ENCODE measurements at places on chromosomes 13 and 19.

DNA sequence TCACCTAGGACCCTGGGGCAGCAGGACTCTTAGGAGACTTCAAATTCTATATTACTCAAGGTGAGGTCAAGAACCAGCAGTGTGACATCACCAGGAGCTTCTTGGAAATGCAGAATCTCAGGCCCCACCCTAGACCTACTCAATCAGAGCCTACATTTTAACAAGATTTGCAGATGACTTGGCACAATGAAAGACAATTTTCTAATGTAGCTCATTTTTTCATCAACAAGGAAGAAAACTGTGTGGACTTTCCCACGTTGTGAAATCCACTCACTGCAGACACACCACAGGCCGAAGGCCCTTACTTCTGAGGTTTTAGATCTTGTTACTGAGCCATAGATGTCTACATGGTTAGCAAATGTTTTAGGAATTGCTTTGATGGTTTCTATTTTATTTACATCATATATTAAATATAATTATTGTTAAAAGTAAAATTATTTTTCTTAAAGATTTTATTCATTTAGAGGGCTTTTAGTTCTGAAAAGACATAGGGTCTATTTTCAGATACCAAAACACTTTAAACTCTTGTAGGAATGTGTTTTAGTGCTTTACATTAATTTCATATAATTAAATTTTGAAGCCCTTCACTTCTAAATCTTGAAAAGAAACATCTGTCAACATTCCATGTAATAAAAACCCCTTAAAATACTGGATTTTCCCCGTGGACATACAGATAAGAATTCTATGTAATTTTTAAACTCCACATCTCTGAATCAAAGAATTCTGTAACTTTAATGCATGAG lies 18.5 kb upstream of the STARD13 start:
- DNase-seq = no peak

DNA sequence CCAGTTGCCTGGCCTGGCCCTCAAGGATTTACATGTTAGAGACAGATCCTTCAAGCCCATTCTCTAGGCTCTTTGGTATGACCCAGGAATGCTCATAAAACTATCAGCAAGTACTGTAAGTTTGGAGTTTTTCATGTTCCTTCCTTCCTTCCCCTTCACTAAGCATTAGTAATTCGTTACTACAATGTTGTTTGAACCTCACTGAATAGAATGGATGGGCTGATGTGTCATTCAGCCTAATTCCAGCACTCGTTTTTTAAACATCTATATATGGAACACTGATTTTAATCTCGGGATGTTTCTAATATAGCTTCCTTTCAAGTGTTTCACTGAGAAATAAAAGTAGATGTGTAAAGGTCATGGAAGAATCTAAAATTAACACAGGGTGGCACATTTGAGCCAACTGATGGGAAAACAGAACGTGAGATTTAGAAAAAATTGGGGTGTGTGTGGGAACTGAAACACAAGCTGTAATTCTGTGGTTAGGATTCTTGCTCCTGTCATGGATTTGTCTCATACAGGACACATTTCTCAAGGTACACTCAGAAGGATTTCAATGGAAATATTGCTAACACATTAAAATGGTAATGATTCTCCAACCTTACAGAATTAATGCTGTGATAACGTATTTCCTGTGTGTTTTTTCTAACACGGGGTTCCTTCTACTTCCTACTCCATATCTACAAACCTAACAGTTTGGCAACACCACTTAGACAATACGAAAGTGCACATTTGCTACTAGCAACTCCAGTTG lies 93.4 kb downstream of the FLT1 start:
- no peak for DNase-seq

DNA sequence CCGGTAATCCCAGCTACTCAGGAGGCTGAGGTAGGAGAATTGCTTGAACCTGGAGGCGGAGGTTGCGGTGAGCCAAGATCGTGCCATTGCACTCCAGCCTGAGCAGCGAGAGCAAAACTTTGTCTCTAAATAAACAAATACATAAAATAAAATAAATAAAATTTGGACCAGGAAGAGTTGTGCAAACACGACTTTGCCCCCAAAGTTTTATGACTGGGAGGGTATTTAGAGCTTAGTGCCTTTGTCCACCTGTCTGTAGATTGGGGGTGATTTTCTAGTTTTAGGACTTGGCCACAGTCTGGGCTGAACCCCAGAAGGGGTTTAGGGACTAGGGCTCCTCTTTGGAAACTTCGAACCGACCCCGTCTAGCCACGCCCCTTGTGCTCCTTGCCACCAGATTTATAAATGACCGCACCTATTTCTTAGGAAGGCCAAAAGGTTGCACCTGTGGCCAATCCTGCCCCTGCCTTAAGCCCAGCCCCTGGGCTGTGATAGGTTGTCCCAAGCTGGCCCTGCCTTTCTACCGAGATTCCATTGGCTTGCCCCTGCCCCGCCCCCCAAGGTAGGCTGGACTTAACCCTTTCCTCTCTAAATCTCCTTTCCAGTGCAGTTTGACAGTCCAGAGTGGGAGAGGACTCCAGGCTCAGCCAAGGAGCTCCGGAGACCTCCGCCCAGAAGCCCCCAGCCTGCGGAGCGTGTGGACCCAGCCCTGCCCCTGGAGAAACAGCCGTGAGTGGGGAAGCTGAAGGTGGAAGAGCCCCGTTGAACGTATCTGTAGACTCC lies 5.3 kb downstream of the SHD start:
- DNase-seq = no peak

- DNase-seq = peak; percentile 40
These were observed 5.1 kb upstream of the KRTDAP start for GRCh38 chr19:35495107-35496064.

DNA sequence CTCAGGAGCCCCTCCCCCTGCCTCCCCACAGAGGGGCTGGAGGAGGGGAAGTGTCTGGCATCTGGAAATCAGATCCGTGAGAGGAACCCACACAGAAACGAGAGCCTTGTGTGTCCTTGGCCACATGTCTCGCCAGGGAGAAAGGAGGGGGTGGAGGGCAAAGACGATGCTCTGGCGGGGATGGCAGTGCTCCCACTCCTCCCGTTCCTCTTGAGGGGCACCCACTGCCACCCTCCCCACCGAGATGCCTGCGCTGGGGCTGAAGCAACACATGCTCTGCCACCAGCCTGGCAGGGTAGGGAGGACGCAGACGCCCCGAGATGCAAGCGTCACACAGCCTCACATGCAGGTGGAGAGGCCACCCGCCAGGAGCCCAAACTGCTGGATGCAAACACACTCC lies 2.8 kb downstream of the ADGRL1 start:
- no peak for DNase-seq

DNA sequence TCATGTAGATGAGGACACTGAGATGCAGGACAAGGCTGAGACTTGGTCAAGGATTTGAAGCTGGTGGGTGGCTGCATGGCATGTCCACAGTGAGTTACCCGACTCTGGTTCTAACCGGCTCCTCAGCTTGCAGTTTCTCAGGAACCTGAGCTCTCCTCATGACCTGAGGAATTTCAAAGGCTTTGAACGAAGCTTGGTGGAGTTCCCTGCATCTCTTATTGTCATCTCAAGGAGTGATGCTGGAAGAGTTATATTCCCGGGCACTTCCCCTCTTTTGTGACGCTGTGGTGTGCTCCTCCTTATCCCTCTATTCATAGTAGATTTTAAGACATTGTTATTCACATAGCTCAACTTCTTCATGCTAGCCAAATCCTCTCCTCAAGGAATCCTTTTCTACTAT lies 500.1 kb upstream of the HTR2A start:
- no peak for DNase-seq

- no peak for DNase-seq
These were observed 138.1 kb upstream of the KL start for GRCh38 chr13:32878163-32878562.

DNA sequence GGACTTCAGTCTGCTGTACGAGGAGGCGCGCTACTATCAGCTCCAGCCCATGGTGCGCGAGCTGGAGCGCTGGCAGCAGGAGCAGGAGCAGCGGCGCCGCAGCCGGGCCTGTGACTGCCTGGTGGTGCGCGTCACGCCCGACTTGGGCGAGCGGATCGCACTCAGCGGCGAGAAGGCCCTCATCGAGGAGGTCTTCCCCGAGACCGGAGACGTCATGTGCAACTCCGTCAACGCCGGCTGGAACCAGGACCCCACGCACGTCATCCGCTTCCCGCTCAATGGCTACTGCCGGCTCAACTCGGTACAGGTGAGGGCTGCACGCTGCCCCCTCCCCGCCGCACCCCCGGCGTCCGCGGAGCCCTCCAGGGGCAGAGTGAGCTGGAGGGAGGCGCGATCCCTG lies 14.6 kb downstream of the KCTD15 start:
- DNase-seq = no peak

DNA sequence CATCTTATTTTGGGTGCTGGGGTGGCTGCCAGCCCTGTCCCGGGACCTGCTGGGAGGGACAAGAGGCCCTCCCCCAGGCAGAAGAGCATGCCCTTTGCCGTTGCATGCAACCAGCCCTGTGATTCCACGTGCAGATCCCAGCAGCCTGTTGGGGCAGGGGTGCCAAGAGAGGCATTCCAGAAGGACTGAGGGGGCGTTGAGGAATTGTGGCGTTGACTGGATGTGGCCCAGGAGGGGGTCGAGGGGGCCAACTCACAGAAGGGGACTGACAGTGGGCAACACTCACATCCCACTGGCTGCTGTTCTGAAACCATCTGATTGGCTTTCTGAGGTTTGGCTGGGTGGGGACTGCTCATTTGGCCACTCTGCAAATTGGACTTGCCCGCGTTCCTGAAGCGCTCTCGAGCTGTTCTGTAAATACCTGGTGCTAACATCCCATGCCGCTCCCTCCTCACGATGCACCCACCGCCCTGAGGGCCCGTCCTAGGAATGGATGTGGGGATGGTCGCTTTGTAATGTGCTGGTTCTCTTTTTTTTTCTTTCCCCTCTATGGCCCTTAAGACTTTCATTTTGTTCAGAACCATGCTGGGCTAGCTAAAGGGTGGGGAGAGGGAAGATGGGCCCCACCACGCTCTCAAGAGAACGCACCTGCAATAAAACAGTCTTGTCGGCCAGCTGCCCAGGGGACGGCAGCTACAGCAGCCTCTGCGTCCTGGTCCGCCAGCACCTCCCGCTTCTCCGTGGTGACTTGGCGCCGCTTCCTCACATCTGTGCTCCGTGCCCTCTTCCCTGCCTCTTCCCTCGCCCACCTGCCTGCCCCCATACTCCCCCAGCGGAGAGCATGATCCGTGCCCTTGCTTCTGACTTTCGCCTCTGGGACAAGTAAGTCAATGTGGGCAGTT lies 8.6 kb downstream of the CALM3 start:
- no peak for DNase-seq

GRCh38 chr13:37651891-37652290 lies 53.3 kb upstream of the POSTN start:
- DNase-seq = no peak

DNA sequence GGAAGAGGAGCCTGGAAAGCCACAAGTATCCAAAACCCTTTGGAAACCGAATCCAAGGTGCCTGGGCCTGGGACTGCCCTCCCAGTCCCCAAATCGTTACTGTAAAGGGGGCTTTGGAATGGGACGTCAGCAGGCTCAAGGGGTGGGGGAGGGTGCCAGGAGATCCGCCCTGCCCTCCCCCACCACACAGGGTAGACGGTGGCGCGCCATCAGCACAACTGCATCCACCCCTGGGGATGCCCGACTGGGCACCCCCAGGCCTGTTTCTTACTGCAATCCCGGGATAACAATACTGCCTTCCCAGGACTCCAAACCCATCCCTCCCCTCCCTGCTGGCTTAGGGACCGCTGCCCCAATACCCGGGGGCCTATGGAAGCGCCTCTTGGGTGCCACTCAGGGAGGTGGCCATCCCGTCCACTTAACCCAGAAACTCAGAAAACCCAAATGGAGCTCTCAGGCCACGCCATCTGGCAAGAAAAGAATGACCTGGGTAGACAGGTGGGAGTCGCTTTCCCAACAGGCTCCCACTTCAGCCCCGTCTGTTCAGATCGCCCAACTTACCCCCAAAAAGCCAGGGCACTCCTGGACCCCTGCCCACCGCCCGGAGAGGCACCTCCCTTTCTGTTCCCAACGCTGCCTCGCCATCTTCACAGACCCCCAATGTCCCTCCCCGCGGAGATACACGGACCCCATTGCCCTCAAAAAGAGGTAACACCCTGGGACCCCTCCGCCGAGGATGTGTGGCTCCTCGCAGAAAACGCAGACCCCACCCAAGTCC lies 2.4 kb downstream of the KLF16 start:
- no peak for DNase-seq

DNA sequence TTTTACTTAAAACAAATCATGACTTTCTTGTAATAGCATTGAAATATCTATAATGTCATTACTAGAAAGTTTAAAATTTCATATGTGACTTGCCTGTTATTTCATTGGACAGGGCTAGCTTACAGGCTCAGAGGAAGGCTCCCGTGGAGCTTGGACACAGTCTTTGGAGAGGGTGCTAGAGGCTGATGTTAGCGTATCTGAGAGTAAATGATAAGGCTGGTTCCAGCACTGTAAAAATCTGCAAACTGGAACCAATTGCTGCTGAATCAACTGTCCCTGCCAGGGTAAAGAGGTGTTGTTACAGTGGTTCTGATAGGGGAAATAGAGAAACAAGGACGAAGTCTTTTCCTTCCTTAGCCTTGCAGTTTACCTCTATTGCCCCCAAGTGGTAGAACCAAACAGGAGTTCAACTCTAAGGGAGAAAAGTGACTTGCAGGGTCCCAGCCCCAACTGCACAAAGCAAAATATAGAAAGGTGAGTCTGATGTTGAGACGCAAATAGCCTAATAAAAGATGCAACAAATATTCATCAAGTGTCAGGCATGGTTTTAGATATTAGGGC lies 901.7 kb downstream of the DIAPH3 start:
- no peak for DNase-seq

GRCh38 chr13:79490326-79490725 lies 9.4 kb downstream of the NDFIP2 start:
- no peak for DNase-seq

DNA sequence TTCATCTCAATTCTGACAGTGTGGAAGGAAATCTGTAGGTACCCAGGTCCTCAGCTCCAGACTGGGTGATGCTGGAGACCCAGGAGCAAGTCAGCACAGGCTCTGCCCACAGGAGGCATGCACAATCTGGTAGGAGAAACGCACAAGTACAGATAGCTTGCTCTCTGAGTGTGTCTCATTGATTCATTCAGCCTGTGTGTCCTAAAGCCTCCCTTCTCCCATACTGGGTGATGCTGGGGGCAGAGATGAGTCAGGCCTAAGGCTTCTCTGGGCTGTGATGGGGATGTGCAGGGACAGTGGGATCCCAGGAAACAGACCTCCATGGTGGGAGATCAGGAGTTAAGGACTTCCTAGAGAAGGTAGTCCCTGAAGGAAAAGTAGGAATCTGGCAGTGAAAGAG lies 6.8 kb downstream of the ZNF526 start:
- no peak for DNase-seq

GRCh38 chr19:56838909-56839651 lies 1.4 kb downstream of the PEG3 start:
- DNase-seq = no peak

GRCh38 chr13:100428986-100429385 lies 159.6 kb downstream of the GGACT start:
- no peak for DNase-seq

Measured in stimulated activated CD8-positive, alpha-beta memory T cell treated with anti-CD3 and anti-CD28 coated beads, Interleukin-15, amount 100 ng/mL, for 1 hour (primary cell).